M059J (cell line): ENCODE measurements at places on chromosomes 4 and X. TPM values are rescaled to one million over a fixed set of nuclear protein-coding genes. Genes with fewer than 3 reads are reported as not detected.

Gene IL13RA1
- total RNA-seq: 141 and 174 TPM in 2 replicates

Gene ARFIP1
- total RNA-seq: 41.6 and 44.8 TPM in 2 replicates

Gene BMX
- not detected in 2 replicates for total RNA-seq

Gene BRS3
- total RNA-seq: not detected in 2 replicates

Gene CTAG1B
- not detected in 2 replicates for total RNA-seq

Gene CCDC158
- not detected in 2 replicates for total RNA-seq

Gene WDR1
- 322 and 407 TPM in 2 replicates for total RNA-seq

Gene SH2D1A
- total RNA-seq: not detected in 2 replicates

Gene SYTL5
- total RNA-seq: 18.2 and 23.1 TPM in 2 replicates

Gene SHROOM3
- 12.9 and 15.7 TPM in 2 replicates for total RNA-seq

Gene HS3ST1
- not detected in 2 replicates for total RNA-seq

Gene DNASE1L1
- total RNA-seq: 49.1 and 65.3 TPM in 2 replicates

Gene TLR2
- 4.8 and 6.3 TPM in 2 replicates for total RNA-seq

Gene RPS6KA6
- not detected in 2 replicates for total RNA-seq

Gene PRDM8
- total RNA-seq: 5.5 and 10.6 TPM in 2 replicates

Gene INPP4B
- total RNA-seq: 13.1 and 16.1 TPM in 2 replicates

Gene MAML3
- 1.6 and 2.3 TPM in 2 replicates for total RNA-seq

GRCh38 chr4:154464654-154465053 lies 26.9 kb downstream of the DCHS2 start:
- peak; percentile 52 for DNase-seq

- no peak for DNase-seq
Measured at GRCh38 chrX:12304261-12304660, 166.0 kb downstream of the FRMPD4 start.

GRCh38 chr4:112145790-112146501 lies 692 bp downstream of the FAM241A start:
- DNase-seq: peak; percentile 15

GRCh38 chr4:8316251-8316771 lies 46.8 kb downstream of the HTRA3 start:
- DNase-seq: no peak

- DNase-seq: no peak
Measured at GRCh38 chrX:74510401-74510800, 89.1 kb downstream of the SLC16A2 start.

DNA sequence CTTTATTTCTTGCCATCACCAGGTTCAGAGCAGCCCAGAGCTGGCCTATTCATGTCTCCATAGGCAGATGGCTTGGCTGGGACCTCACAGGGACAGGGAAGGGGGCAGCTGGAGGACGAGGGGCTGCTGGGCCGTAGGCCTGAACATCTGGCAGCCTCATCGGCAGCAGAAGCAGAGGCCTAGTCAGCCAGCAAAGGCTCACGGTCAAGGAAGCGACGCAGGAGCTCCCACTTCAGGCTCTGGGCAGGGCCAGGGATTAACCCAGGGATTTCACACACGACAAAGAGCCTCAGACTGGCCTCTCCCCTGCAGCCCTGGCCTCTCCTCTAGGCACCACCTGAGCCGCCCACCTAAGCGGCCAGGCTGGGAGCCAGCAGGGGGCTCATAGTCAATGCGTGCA lies 46.0 kb upstream of the MAN2B2 start:
- no peak for DNase-seq

DNA sequence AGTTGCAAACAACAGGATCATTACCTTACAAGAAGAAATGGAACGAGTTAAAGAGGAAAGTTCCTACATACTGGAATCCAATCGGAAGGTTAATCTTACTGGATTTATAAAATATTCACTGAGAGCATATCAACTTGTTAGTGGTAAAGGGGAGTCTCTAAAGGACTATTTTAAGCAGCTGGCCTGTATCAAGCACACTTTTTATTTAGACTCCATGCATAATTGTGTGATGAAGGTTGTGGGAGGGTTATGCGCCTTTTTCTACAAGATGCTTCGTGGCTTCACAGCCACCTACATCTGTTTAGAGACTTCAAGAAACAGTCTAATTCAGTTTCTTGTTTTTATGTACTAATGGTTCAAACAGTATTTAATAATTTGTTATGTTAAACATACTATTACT lies 56.6 kb downstream of the GRSF1 start:
- no peak for DNase-seq

- DNase-seq: no peak
Measured at GRCh38 chrX:34656467-34656841, 631 bp downstream of the TMEM47 start.

- DNase-seq: no peak
Measured at GRCh38 chr4:139234253-139234652, 45.8 kb downstream of the MGARP start.

DNA sequence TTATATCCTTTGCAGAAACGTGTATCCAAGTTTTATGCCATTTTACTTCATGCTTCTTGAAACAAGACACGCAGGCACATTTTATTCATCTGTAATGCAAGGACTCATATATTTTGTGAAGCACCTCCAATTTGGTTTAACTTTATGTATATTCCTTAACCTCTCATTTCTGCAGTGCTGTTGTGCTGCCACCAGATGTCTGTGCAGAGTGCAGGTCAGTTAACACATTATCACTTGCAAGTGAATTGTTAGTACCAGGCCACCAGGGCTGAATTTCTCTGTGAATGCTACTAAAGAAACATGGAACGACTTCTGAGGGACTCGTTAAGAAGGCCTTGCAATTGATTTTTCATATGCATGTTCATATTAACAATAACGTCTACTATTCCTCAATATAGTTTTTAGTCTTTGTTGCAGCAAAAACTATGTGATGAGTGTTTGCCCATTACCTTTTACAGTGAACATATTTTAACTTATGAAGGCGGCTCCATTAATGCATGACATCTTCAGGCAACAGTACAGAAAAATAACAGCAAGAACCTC lies 770.3 kb downstream of the NLGN4X start:
- DNase-seq: no peak

DNA sequence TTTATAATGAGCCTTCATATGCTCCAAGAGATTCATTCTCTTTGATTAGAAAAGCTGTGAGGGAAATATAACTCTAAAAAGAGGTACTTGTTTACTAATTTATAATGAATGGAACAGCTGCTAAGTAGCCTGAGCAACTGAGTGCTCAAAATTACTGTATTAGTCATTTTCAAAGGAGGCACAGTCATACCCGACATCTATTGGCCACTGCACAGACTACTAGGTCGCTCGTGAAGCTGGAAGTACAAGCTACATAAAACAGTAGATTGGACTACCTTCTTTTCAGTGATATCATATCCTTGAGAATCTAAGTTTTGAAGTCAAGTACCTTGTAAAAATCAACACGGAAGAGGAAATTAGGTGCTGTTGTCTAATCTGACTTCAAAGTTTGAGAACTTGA lies 52.0 kb upstream of the GLRB start:
- no peak for DNase-seq

DNA sequence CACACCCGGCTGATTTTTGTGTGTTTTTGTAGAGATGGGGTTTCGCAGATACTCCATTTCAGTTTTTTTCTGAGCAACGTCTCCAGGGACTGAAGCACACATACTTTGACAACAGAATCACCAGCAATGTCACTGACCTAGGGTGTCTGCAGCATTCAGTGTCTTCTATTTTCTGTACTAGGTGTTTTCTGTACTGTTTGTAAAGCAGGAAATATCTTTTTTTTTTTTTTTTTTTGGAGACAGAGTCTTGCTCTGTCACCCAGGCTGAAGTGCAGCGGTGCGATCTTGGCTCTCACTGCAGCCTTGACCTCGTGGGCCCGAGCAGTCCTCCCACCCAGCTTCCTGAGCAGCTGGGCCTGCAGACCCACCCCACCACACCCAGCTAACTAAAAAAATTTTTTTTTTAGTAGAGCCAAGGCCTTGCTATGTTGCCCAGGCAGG lies 8.9 kb downstream of the ADD1 start:
- DNase-seq: no peak

GRCh38 chrX:130174937-130175336 lies 3.2 kb downstream of the RAB33A start:
- DNase-seq: no peak

- peak; percentile 24 for DNase-seq
Measured at GRCh38 chr4:102493794-102494193, 7.4 kb upstream of the NFKB1 start.

DNA sequence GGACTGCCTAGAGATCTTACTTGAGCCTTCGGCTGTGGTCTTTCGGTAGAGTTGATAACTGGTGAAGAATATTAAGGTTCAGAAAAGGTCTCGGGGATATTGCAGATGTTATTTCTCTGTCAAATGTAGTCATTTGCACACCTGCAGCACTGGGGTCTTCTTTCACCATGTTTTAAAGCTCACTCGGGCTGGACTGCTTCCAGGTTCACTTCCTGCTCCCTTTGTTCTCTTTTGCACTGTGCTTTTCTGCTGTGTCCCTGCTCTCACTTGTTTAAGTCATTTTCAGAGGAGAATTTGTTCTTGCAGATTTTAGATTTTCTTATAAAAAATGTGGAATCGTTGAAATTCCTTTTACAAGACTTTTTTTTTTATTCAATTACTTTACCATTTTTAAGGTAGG lies 68.5 kb downstream of the BMPR1B start:
- no peak for DNase-seq

DNA sequence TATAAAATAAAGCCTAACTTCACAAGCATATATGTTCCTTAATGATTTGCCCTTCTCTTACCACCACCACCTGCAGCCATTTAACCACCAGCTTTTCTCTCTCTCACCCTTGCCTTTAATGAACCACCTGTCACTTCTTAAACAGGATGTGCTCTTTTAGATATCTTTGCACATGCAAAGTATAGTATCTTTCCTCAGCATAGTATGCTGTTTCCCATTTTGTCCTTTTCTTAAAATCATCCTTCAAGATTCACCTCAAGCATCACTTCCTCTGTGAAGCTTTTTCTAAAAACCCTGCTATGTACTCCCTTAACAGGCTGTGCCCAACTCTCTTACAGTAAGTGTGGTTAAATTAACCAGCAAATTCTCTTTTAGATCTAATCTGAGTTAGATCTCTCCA lies 8.2 kb upstream of the CNOT6L start:
- no peak for DNase-seq

- DNase-seq: no peak
Measured at GRCh38 chrX:148270499-148270898, 229.9 kb upstream of the AFF2 start.

- no peak for DNase-seq
Measured at GRCh38 chr4:141126769-141127168, 6.5 kb downstream of the RNF150 start.

- no peak for DNase-seq
Measured at GRCh38 chr4:123023647-123024046, 101.2 kb upstream of the NUDT6 start.

- DNase-seq: no peak
Measured at GRCh38 chr4:155009288-155009687, 199.1 kb upstream of the NPY2R start.

GRCh38 chrX:9127986-9128385 lies 94.1 kb upstream of the FAM9B start:
- DNase-seq: no peak

DNA sequence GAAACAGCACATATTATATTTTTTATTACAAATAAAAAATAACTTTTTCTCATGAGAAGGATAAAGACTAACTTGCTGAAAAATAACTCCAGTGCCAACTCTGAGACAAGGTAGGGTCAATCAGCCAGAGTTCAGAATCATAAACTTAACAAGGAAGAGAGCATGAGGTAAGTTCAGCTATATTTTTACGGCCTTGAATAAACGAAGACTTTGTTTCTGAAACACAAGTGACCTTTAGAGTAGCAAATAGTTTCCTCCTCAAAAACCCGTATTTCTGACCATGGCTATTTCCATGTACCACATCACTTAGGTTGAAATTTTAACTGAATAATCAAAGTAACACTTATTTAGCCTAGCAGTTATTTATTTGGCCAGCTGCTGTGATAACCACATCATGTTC lies 45.5 kb downstream of the PRDM5 start:
- no peak for DNase-seq

DNA sequence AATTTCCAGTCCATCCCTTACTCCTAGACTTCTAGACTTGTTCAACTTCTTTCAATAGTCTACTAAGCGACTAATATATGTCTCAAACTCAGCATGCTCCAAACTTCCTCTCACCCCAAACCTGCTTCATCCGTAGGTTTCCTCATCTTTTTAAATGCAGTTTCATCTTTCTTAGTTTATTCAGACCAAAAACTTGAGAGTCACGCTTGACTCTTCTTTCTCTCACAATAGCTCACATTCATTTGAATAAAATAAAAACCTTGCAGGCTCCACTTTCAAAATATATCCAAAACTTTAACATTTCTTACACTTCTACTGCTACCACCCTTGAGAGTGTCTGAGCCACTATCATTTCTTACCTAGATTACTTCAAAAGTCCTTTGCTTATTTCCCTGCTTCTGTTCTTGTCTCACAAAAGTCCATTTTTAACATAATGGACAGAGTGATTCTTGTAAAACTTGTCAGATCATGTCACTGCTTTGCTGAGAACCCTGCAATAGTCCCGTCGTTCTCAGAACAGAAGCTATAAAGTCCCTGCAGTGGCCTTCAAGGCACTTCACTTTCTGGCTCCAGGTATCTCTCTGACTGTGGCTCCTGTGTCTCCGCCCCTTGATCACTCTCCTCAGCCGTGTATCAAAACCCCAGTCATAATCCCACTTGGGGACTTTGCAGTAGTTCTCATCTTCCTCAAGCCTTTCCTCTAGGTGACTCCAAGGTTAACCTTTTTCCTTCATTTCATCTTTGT lies 167.6 kb downstream of the ARHGAP24 start:
- DNase-seq: no peak

- DNase-seq: peak; percentile 39
Measured at GRCh38 chr4:47106561-47106960, 75.2 kb downstream of the GABRB1 start.

DNA sequence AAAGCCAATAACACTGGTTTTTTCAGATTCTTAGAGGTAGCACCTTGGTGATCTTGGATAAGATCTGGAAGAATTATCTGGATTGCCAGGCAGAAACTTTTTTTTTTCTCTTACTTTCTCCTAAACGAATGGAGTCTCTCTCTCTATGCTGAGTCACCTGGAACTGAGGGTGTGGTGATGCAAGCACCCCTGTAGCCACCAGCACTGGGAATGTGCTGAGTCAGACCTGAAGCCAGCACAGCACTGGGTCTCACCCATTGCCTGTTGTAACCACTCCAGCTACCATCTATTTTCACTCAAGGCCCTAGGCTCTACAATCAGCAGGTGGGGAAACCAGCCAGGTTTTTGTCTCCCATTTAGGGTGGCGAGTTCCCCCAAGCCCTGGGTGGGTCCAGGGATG lies 923.8 kb downstream of the RAPGEF2 start:
- DNase-seq: peak; percentile 60

GRCh38 chr4:128854433-128854832 lies 44.9 kb downstream of the JADE1 start:
- DNase-seq: no peak

GRCh38 chr4:76270244-76271175 lies 19.0 kb downstream of the FAM47E start:
- DNase-seq: no peak
